ENCODE measurements at places on chromosomes 2 and 18.
A peak's percentile ranks its signal among the peaks of the same experiment; 100 is the strongest.

- DNase-seq = no peak
Observed at GRCh38 chr2:204799791-204800190, 254.5 kb downstream of the PARD3B start.

DNA sequence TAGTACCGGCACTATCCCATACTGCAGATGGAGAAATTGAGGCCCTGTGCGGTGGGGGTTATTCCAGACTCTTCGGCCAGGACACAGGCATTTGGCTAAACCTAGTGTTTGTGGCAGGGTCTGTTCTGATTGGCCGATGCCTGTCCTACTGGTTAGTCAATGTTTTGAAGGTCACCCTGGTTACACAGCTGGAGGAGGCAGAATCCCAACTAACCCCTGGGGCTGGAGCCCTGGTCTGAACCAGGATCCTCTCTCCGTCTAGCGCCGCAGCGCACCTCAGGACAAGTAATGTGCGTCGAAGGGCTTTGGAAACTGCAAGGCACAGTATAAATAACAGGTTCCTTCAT lies 19.4 kb downstream of the TEX44 start:
- peak; percentile 83 for DNase-seq

GRCh38 chr2:118003396-118003824 lies 10.5 kb downstream of the CCDC93 start:
- peak; percentile 77 for DNase-seq

DNA sequence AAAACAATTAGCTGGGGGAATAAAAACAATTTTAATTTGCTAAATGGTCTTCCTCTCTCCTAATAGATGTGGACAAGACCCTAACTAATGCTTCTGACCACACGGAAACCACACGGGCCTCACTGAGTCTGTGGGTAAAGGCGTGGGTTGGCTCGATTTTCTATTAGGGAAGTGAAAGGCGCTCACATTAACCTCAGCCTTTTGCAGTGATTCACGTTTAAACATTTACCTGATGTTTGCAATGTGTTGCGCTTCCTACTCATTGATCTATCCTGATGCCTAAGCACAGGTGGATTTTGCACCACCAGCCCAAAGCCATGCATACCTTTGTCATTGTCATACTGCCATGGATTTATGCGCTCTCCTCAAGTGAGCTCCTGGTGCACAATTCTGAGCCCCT lies 35.6 kb upstream of the NRP2 start:
- DNase-seq = no peak

- peak; percentile 44 for DNase-seq
Observed at GRCh38 chr2:56130463-56131070, 53.2 kb upstream of the CCDC85A start.

GRCh38 chr2:176419591-176420071 lies 150.4 kb downstream of the MTX2 start:
- DNase-seq = peak; percentile 93

- DNase-seq = no peak
Observed at GRCh38 chr2:9781252-9781651, 62.0 kb upstream of the TAF1B start.

GRCh38 chr18:49993299-49993698 lies 180.0 kb upstream of the ACAA2 start:
- DNase-seq = no peak

GRCh38 chr2:173690349-173690748 lies 274.8 kb downstream of the SP3 start:
- DNase-seq = no peak

DNA sequence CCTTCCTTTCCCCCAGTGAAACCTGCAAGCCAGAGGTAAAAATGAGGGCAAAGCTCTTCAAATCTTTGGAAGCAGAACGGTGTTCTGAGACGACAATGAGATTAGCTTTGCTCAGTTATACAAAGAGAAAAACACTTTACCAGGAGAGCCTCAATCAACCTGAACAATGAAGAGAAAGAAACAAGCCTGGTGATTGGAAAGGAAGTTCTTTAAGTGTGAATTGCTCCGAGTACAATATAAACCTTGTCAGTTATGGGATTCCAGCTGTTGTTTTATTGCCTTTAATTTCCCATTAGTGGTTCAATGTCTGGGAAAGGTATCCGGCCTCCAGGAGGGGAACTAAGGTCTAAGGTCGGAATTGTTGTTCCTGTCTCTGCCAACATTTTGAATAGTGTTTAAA lies 901.6 kb downstream of the EPHA4 start:
- no peak for DNase-seq

GRCh38 chr2:69847068-69847828 lies 17.8 kb downstream of the GMCL1 start:
- no peak for DNase-seq

DNA sequence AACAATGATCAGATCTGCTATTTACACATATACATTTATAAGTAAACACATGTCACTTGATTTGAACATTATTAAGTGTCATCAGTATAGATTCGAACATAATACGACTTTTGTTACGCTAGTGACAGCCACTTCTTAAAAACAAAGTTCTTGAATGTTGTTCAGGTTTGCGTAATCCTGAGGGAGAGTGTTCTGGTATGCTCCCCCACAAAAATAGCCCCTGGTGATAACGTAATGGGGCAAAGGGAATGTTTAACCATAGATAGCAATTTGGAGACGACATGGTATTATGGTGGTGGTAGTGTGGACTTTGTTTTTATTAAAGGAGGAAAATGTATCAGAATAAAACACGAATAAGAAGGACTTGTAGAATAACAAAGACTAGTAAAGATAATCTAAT lies 90.6 kb downstream of the PLEKHM3 start:
- DNase-seq = no peak

DNA sequence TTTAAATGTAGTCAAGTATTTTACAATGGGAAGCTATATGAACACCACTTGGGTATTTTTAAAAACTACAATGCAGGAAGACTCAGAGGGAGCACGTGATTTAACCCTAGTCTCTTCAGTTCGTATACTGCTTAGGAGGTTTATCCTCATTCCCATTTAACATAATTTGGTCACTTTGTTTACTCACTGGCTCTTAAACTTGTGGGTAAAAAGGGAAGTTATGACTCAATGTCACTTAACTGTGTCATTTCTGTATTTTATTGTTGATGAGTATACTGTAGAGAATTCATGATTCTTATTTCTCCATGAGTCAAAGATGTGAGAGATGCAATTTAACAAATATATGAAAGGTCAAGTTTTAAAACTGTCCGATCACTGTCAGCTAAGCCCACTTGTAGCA lies 48.2 kb downstream of the SLC66A3 start:
- peak; percentile 80 for DNase-seq

DNA sequence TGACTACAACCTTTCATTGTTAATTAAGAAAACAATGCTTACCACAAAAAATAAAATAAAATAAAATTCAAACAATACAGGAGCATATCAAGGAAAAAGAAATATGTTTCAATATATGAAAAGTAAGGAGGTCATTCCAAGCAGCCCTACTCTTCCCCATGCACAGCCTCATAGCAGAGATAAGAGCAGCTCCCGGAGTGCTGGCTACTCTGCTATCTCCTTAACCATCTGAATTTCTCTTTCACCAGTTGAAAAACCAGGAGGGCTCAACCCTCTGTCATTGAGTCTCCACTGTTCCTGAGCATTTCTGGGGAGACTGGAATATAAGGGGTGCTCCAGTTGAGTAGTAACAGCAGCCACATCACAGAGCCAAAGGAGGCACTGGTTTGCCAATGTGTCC lies 201.4 kb downstream of the TCF4 start:
- DNase-seq = no peak

GRCh38 chr2:176614049-176614448 lies 344.8 kb downstream of the MTX2 start:
- DNase-seq = no peak

DNA sequence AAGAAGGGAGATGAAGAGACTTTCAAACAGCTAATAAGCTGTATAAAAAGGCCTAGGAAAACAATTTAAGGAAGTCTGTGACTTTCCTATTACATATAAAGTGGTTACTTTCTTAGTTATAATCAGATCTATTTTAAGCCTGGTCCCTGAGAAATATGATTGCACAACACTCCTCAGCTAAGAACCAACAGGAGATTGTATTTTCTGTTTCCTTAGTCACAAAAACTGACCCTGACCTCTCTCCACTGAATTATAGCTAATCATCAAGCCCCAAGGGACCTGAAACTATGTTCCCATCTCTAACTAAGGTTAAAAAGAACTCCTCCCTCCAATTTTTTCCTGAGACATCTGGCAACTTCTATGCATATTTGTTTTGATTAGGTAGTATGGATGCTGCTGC lies 106.9 kb downstream of the ROCK1 start:
- DNase-seq = peak; percentile 90

- DNase-seq = no peak
Observed at GRCh38 chr18:57885931-57886330, 82.8 kb upstream of the ATP8B1 start.

DNA sequence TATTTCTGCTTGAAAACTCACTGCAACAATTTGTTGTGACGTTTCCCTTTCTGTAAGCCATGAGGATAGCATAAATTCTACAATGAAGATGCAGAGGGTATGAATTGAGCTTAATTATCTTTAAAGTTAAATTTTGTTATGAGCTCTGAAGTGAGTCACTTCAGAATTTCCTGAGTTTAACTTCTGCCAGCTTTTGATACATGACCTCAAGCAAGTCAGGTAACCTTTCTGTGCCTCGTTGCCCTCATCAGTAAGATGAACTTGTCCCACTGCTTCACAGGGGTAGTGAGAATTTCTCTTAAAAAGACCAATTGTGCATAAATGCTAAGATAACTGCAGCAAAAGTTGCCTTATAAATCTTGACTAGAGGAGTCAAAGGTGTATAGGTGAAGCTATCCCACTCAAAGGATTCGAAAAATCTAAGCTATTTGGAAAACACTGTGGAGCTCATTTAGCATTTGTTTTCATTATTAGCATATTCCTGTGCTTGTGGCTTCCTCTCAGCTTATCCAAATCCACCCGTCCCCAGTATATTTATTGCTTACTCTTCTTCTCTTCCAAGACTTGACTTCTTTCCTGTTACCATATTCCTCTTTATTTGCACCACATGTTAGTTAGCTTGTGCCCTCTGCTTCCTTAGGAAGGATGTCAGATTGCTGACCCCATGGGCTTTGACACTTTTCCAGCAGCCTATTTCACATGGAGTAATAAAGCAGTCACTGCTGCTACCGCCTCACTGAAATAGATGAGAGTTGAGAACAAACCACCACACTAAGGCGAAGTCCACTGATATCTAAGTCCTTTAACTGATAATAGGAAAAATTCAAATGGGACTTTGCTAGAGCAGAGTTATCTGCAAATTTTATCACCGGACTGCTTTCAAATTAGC lies 428.6 kb downstream of the ERBB4 start:
- no peak for DNase-seq

DNA sequence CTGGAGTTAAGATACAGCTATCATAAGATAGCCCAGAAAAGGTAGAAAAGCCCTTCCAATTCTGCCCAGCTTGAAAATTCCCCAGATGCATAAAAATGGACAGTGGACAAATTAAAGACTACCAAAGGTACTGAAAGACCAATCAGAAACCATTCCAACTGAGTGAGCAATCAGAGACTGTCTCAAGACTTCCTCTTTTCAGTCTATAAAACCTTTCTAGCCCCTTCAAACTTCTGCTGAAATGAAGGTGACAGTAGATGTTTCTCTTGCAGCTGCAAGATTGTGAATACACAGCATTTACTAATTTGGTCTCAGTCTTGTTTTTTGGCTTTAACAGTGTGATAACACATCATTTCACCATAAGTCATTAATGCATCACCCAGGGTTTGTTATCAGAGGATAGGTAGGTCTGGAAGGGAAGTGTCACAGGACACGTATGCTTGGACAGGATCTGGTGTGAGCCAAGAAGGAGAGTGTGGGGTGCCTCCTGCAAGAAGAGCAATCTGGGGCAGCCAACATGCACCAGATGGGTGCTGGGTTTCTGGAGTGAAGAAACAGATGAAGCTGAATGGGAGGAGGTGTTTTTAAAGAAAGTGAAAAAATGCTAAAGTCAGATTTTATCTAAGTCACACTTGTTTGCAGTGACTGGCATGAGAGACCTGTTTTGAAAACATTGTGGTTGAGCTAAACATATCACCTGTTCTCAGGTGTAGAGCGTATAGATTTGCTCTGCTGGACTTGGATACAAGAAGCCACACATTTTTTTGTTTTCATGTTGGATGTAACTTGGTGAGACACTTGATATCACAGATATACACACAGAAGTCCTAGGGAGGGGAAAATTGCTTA lies 75.3 kb upstream of the DDX18 start:
- no peak for DNase-seq

GRCh38 chr2:4265936-4266335 lies 562.6 kb downstream of the DCDC2C start:
- no peak for DNase-seq

DNA sequence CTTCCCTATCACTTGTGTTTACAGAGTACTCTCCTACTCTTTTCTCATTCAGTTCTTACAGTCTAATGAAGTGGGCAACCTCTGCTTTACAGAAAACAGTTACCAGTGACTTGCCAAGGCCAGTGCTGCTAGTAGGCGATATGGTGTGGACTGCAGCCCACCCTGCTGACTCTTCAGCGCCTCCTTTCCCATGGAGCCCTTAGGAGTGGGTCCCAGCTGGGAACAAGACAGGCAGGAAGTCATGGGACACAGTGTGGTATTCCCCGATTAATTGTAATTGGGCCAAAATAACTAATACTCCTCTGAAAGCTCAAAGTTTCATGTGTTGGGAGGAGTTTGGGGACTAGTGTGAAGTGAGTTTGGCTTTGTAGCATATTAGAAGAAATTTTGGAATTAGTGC lies 120.1 kb upstream of the EML6 start:
- DNase-seq = peak; percentile 31

GRCh38 chr2:109669731-109670130 lies 55.6 kb downstream of the SOWAHC start:
- DNase-seq = no peak

DNA sequence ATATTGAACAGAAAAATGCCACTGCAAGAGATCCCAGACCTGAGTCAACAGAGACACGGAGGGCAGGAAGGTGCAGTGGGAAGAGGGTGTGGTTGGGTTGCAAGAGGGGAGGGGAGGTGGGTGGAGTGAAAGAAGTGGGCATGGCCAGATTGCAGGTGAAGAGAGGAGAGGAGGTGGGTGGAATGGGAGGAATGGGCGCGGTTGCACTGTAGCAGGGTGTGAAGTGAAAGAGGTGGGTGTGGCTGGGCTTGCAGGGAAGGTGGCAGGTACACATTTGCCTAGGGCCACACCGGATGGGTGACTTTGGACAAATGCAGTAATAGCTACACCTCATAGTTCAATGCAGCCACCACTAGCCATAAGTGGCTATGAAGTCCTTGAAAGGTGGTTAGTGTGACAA lies 71.1 kb downstream of the DOCK10 start:
- no peak for DNase-seq

GRCh38 chr2:12325806-12326205 lies 390.9 kb upstream of the TRIB2 start:
- peak; percentile 84 for DNase-seq

DNA sequence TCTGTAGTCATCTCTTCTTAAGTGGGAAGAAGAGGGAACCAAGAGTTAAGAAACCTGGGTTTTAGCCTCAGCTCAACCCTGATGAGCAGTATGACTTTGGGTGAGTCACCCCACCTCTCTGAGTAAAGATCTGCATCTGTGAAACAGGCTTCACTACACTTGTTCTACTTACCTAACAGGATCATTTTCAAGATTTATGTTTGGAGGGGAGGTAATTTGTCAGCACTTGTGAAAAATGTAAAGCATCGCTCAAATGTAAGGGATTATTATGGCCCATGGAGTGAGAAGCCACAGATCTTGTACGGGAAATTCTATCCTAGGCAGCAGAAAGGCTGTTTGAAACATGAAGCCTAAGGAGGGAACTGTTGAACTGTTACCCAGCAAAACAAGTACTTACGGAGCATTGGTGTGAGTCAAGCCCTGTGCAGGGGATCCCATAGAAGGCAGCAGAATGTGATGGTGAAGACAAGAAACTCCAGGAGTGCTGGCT lies 160.6 kb downstream of the PRKCE start:
- DNase-seq = peak; percentile 43

Data from fibroblast of skin of back (primary cell).